HS-5 (cell line): ENCODE measurements at places on chromosomes 2 and 18.

DNA sequence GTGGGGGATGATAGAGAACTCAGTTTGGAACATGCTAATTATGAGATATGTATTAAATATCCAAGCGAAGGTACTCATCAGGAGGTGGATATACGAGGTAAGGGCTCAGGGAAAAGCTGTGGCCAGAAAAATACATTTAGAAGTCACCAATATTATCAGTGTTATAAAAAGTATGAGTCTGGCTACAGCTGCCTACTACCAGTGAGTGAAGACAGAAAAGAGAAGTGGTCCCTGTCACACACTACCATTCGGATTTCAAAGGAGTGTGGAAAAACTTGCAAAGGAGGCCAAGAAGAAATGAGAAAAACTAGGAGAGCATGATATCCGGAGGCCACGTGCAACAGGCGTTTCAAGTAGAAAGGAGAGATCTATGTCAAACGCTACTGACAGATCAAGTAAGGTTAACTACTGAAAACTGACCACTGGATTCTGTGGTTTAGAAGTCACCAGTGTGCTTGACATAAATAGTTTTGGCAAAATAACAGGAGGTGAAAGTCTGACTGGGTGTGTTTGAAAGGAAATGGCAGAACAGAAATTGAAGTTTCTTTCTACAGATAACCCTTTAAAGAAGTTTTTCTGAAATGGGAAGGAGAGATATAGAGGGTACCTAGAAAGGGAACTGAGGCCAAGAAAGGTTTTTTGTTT lies 118.7 kb upstream of the DNMT3A start:
- DNase-seq = no peak

GRCh38 chr2:109297566-109298490 lies 168.8 kb downstream of the SH3RF3 start:
- no peak for DNase-seq

DNA sequence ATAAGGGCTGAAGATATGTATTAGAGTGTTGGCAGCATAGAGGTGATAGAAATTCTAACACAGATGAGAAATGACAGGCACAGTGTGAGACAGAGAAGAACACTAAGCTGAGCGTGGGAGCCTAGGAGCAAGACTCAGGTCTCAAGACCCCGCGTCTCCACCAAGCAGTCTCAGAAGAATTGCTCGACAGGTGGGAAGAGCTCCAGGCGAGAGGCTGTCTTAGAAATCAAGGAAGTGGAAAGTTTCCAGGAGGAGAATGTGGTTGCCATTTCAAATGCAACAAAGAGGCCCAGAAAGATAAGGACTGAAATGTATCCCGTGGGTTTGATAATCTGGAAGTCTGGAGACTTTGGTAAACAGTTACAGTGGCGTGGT lies 31.5 kb upstream of the CAB39 start:
- DNase-seq = no peak

- DNase-seq = peak; percentile 73
These were observed 420.0 kb downstream of the ZEB2 start for GRCh38 chr2:144099780-144100377.

DNA sequence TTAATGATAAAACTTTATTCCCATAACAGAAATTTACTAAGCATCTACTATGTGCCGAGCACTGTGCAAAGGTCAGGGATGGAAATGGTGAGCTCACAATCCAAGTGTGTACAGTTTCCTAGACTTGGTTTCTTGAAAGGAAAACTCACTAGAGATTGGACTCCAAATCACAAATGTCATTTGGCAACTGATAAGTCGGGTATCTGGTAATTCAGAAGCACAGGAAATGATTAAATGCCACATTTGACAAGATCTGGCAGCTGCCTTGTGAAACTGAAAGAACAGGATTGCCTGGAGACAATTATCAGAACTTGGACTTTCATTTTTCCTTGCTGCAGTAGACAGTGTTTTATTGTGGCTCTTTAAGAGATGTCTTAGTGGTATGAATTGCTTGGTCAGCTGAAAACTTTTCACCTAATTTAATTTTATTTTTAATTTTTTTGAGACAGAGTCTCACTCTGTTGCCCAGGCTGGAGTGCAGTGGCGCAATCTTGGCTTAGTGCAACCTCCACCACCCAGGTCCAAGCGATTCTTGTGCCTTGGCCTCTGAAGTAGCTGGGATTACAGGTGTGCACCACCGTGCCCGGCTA lies 19.2 kb downstream of the ITGA6 start:
- no peak for DNase-seq

DNA sequence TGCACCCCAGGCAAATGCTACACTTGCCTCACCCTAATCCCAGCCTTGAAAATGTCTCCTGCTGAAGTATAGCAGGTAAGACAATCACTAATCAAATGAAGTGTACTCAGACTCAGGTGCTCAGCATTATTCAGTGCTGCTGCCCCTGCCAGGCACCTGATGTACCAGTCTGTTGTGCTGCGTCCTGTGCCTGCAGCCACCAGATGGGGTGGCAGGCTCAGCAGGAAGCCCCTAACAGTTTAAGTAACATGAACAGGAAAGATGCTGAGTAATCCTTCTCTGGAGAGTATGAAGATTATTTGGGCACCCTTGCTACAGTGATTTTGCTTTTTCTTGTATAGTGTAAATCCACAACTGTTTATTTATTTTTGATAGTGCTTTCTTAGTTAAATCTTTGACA lies 69.1 kb downstream of the TACR1 start:
- no peak for DNase-seq

DNA sequence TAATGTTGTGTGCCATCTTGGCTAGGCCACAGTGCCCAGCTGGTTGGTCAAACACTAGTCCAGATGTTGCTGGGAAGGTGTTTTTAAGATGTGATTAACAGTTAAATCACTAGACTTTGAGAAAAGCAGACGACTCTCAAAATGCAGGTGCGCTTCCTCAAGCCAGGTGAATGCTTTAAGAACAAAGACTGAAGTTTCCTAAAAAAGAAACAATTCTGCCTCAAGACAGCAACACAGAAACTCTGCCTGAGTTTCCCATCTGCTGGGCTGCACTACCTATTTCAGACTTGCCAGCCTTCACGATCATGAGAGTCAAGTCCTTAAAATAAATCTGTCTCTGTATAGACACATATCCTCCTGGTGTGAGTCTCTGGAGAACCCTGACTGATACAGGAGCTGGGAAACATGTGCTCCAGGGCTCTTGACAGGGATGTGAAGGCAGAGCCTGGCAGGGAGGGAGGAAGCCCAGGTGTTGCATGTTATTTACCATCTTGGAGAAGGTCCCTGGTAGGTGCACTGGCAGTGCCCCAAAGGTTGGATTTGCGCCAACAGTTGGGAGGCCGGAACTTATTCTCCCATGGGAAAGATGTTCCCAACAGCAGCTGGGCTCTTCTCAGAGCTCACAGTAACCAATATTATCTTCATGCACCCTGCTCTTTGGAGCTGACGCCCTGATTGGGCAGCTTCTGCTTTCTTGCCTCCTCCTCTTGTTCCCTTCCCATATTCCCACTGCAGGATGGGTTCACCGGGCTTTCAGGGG lies 43.9 kb downstream of the ST6GAL2 start:
- no peak for DNase-seq

- DNase-seq = no peak
These were observed 12.8 kb downstream of the DNAJB2 start for GRCh38 chr2:219291910-219292490.
